Hematopoietic multipotent progenitor cell treated with erythropoietin and hydrocortisone succinate and interleukin-3 and kit ligand, for 4 days (in vitro differentiated cells): ENCODE measurements at places on chromosomes 6 and 20.

GRCh38 chr6:41462033-41462432 is 84.1 kb upstream of the FOXP4 start:
- DNase-seq = no peak

- DNase-seq = no peak
Observed at GRCh38 chr6:167330750-167331149, 5.9 kb downstream of the TTLL2 start.

GRCh38 chr6:39156801-39157200 is 41.8 kb upstream of the SAYSD1 start:
- no peak for DNase-seq

- DNase-seq = no peak
Observed at GRCh38 chr20:37247547-37247946, 14.1 kb downstream of the GHRH start.

DNA sequence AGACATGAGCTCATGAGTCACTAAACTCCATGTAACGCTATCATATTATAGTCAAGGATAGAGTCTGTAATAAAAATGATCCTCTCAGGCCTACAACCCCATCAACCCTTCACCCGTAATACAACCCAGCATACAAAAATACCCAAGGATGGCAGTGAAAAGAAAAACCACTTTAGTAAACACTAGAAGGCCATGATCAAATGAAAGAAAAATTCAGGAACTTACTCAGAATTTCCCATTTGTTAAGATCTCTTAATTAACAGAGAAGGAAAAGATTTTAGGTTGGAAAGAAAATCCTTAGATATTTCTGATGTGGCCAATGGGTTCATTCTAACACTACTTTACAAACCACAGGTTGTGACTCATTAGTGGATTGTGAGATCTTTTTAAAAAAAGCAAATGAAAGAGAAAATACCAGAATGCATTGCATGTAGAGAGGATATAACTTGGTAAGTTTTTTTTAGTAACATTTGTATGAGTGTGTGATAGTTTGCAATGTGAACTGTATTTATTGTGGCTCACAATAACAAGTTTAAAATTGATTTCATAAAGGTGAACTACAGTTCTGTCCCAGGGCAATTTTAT is 8.0 kb upstream of the UBE2J1 start:
- DNase-seq = no peak

DNA sequence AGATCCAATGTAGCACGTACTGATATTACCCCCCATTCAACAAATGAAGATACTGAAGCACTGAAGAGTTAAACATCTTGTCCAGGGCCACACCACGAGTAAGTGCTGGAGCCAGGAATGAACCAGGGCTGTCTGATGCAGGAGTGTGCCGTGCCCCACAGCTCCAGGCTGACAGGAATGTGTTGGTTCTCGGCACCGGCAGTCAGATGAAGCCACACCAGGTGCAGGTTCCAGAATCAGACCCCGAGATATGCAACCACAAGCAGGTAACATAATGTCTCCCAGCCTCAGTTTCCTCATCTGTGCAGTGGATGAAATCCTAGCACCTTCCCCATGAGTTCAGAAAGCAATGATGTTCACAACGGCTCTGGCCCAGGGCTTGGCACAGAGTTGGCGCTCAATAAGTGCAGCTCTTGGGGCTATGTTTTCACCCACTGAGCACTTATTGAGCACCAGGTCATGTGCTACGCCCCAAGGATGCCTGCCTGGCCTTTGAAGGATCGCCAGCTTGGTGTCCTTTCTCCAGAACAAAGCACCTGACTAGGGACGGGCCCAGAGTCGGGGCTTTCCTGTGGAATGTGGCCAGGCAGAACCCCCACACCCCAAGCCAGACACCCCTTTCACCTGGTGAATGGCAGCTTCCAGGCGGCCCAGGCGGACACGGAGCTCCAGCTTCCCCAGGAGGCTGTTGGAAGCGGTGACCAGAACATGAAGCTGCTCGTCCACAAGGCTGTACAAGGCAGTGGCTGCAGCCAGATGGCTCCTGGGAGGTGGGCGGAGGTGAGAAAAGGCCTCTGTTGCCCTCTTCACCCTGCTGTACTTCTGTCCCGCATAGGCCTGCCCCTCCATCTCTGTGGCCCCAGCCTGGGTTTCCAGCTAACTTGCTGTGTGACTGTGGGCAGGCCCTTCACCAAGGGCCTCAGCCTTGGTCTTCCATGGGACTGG is 41.3 kb downstream of the KIAA1755 start:
- no peak for DNase-seq
